ENCODE measurements at places on chromosomes 5 and 9. TPM values are rescaled to one million over a fixed set of nuclear protein-coding genes. Genes with fewer than 3 reads are reported as not detected.

Gene OR1Q1
- total RNA-seq, result not detected

Gene DMRT3
- not detected for total RNA-seq

Gene FOXD4L4
- total RNA-seq, result 0.26 TPM

Gene BRINP1
- 12.4 TPM for total RNA-seq

Gene C1QTNF2
- 0.53 TPM for total RNA-seq

Gene HK3
- total RNA-seq, result not detected

Gene DNAI1
- 0.22 TPM for total RNA-seq

Gene PTPA
- 145 TPM for total RNA-seq

Gene EQTN
- not detected for total RNA-seq

Gene CCDC112
- 13.0 TPM for total RNA-seq

All from H9 (cell line).